ENCODE measurements at places on chromosomes 16 and 17.

DNA sequence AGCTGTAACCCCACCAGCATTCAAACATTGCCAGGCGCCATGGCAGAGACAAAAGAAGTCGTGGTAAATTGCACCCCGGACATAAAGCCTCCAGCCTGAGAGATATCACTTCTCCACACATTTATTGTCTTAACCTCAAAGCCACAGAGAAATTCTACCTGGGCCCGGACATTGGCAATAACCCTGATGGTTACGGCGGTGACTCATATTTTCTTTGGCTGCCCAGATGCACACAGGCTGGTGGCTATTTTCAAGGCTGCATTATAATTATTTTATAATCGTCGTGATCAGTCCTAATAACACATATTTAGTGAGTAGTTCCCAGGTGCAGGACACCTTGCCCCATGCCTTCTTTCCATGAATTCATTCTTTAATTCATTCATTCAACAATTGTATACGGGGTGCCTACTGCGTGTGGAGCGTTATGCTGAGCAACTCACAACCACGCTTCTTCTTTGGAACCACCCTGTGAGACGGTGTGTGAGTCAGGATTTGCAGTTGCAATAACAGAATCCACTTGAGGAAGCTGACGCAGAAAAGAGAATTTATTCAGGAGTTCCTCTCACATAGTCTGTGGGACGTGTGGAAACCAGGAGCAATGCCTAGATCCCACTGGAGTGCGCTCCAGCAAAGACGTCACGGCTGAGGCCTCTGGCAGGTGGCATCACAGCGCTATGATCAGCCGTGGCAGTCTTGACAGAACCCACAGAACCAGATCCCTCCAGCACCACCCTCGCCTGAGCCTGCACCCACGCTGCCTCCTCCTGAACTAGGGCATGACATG is 245.7 kb downstream of the FOXL1 start:
- DNase-seq, result no peak

GRCh38 chr16:72442385-72443158 is 270.6 kb upstream of the PMFBP1 start:
- no peak for DNase-seq

- DNase-seq, result no peak
Observed at GRCh38 chr17:3665834-3666233, 2.5 kb downstream of the TAX1BP3 start.

DNA sequence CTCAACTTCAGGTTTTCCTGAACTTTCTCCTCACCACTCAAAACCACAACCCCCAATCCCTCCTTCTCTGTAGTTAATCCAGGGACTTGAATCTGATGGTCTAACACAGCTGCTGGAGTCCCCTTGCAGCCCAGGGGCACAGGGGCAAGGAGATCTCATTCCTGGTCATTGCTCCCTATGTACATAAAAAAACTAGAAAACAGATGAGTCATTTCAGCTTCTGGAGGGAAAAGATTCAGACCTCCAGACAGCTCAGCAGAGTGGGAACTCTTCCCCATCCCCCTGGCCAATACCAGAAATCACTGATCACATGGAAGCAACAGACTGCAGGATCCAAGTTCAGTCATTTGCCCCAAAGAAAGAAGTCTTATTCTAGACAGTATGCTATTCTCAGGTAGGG is 62.1 kb downstream of the DYNLRB2 start:
- DNase-seq, result no peak

GRCh38 chr17:40056379-40057015 is 2.3 kb upstream of the MED24 start:
- DNase-seq, result no peak

DNA sequence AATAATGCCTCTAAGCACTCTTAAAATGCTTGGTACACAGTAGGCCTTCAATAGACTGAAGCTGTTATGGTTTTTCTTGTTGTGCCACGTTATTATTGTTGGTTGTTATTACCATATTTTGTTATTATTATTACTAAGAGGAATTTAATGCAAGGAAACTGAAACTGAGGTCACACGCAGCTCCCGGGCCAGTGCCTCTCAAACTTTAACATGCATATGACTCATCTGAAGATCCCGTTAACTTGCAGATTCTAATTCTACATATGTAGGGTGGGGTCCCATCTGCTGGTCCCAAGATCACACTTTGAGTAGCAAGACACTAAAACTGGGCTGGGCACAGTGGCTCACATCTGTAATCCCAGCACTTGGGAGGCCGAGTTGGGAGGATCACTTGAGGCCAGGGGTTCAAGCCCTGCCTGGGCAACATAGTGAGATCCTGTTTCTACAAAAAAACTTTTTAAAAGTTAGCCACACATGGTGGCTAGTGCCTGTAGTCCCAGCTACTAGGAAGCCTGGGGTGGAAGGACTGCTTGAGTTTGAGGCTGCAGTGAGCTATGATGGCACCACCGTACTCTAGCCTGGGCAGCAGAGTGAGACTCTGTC is 888 bp downstream of the ACSM5 start:
- no peak for DNase-seq

- no peak for DNase-seq
Observed at GRCh38 chr17:38568274-38568673, 37.5 kb downstream of the SRCIN1 start.

- no peak for DNase-seq
Observed at GRCh38 chr17:49523706-49524472, 28.8 kb downstream of the NGFR start.

GRCh38 chr17:38590988-38591758 is 14.6 kb downstream of the SRCIN1 start:
- DNase-seq, result no peak

DNA sequence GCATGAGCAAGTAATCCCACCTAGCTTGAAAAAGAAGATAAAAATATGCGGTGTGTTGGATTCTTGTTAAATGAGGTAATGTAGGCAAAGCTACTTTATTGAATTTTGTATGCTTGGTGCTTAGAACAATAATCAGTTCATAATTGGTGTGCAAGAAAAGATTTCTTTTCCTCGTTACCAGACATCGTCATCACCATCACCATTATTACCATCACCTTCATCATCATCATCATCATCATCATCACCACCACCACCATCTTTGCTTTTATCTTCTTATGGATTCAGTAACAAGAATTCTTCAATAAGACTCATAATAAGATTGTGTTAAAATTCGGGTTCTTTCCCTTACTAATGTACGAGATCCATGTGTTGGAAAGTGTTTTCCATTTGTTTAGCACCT is 173.7 kb downstream of the RBFOX1 start:
- DNase-seq, result no peak

GRCh38 chr16:959232-960040 is 11.3 kb downstream of the LMF1 start:
- DNase-seq, result no peak

DNA sequence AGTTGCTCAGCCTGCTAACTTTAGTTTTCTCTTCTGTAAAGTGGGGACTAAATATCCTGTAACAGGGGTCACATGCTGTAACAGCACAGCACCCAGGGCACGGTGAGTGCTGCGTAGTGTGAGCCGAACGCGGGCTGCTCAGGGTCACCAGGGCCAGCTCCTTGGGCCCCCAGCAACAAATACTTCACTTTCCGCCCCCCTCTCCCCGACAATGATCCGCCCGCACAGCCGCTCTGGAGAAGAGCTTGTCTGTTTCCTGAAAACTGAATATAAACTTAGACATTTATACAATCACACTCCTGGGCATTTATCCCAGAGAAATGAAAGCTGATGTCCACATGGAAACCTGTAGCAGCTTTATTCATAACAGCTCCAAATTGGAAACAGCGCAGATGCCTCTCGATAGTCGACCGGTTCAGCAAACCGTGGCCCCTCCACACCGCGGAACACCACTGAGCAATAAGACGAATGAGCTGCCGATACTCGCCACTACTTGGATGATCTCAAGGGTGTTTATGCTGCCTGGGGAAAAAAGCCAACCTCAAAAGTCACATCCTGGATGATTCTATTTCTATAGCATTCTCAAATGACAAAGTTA is 267.2 kb downstream of the PARN start:
- DNase-seq, result no peak

DNA sequence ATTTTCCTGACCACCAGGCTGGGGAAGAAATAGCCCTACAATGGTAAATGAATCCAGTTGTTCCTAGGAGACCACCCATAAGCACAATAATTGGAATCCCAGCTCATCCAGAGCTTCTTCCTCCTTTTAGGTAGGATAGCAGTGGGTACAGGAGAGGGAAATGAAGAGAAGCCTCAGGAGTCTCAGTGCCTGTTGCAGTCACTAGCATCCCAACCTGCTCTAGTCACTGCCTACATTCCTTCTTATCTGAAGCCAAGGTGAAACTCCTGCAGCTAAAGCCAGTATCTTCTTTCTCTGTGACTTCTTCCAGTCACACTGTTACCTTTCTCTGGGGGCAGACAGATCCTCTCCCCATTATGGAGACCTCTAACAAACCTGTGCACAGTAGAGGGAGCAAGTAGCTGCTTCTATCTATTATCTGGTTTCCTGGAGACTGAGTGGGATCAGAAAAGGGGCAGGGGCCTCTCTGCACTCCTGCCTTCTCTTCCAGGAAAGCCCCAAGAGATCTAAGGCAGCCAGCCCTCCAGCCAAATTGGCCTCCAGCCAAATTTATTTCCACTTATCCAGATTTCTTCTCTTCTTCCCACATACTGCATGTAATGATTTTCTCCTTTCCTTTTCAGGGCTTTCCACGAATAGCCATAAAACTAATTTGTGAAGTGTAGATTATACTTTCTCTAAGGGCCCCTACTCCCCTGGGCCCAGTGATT is 85.5 kb downstream of the SSH2 start:
- DNase-seq, result no peak

- DNase-seq, result no peak
Observed at GRCh38 chr16:86504315-86505184, 5.8 kb upstream of the FOXF1 start.

- DNase-seq, result no peak
Observed at GRCh38 chr17:59278406-59278805, 53.0 kb upstream of the YPEL2 start.

GRCh38 chr17:57562184-57562698 is 182.9 kb downstream of the CCDC182 start:
- no peak for DNase-seq

GRCh38 chr17:60610473-60610872 is 10.5 kb downstream of the PPM1D start:
- DNase-seq, result no peak

- DNase-seq, result peak; percentile 4
Observed at GRCh38 chr17:58120195-58120822, 27.9 kb upstream of the OR4D1 start.

GRCh38 chr17:58330538-58330996 is 2.0 kb upstream of the TSPOAP1 start:
- no peak for DNase-seq
